ENCODE measurements at places on chromosomes 13 and 19.
A peak's percentile ranks its signal among the peaks of the same experiment; 100 is the strongest.

DNA sequence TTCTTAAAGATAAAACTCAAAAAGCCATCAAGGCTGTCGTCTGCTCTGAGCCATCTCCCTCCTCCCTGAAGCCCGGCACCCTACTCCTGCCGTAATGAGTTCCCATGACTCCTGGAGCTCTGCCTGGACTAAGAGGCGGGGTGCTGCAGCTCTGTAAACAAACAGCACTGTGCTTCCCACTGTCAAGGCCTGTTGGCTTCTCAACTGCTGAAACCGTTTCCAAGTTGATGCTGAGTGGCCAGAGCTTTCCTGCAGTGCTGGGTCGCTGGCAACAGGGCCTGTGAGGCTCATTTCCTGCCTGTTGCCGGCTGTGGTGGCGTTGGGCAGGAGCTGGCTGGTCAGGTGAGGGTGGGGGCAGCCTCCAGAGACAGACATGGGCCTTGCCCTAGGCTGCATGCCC, 26.7 kb upstream of the ISYNA1 start:
- H3K4me3 ChIP-seq: no peak overlapping the region
- H3K36me3 ChIP-seq: no peaks in the 10 kb centered on the region
- DNase-seq: no peak
- H3K27me3 ChIP-seq: no peaks in the 10 kb centered on the region
- H3K27ac ChIP-seq: peak overlapping the region; percentile 77

- no peak overlapping the region for H3K4me3 ChIP-seq
- H3K27me3 ChIP-seq: peaks cover 74% of the 10 kb centered on the region
- no peak for DNase-seq
- no peaks in the 10 kb centered on the region for H3K36me3 ChIP-seq
- peaks cover 28% of the 10 kb centered on the region for H3K4me1 ChIP-seq
Measured at GRCh38 chr19:45597425-45598111, 4.4 kb downstream of the GPR4 start.

DNA sequence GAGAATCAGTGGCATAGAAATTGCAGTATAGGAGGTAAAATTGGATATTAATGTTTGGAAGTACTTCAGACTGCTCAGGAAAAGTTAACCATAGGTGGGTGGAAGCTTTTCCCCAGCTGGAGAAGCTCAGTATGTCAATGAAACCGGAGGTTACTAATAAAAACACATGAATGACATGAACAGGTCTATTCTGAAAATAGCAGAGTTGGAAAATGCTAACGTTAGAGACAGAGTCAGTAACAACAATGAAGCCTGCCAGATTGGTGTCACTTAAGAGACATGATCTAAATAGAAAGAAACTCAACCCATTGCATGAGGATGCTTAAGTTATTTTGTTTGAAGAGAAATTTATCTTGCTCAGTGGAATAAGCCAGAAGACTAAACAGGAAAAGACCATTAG, 364.5 kb downstream of the DNAJC15 start:
- DNase-seq: no peak
- H3K4me3 ChIP-seq: peak overlapping the region; percentile 60
- H3K27ac ChIP-seq: peak overlapping the region; percentile 79
- no peaks in the 10 kb centered on the region for H3K27me3 ChIP-seq
- no peaks in the 10 kb centered on the region for H3K36me3 ChIP-seq
- peaks cover 28% of the 10 kb centered on the region for H3K4me1 ChIP-seq

DNA sequence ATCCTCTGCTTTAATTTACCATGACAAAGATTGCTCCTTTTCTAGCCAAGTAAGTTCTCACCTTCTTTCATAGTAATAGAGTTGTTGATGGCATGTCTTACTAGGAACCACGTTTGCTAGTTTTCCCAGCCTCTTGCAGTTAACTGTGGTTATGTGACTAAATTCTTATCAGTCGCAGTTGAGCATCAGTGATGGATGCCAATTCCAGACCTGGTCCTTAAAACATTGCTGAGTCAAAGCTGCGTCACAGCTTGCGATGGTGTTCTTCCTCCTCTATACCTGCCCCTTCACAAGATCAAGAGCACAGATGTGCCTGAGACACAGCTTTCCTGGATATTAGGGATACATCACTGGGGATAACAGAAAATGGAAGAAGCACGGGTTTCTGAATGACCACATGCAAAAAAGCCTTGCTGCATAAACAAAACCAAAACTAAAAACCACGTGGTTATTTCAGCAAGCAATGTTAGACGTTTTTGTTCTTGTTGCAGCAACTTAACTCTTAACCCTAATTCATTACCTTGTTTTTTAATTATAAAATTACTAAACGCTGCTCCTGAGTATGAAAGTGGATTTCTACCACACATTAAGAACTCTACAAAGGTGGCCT, 97.6 kb upstream of the DACH1 start:
- no peaks in the 10 kb centered on the region for H3K36me3 ChIP-seq
- no peak overlapping the region for H3K4me3 ChIP-seq

GRCh38 chr13:64186503-64187250, 2771.0 kb upstream of the PCDH20 start:
- DNase-seq: no peak
- no peaks in the 10 kb centered on the region for H3K27me3 ChIP-seq
- H3K27ac ChIP-seq: no peak overlapping the region
- H3K36me3 ChIP-seq: no peaks in the 10 kb centered on the region

DNA sequence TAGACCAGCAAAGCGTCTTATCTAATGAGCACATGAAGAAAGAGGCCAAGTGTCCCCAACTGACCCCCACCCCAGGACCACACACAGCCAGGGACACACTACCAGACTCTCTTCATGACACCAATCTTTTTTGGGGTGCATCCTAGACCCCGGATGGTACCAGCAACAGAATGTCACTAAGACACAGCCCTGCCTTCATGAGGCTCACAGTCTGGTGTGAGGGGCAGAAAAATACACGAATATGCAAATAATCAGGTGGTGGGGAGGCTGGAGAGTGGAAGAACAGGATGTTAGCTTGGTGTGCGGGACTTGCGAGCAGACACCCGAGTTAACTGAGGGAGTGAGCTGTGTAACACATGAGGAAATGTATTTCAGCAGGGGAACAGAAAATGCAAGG, 17.5 kb downstream of the AKT2 start:
- no peaks in the 10 kb centered on the region for H3K27me3 ChIP-seq
- H3K27ac ChIP-seq: peak overlapping the region; percentile 61

- H3K27ac ChIP-seq: peak overlapping the region; percentile 12
- H3K4me3 ChIP-seq: no peak overlapping the region
- DNase-seq: no peak
- H3K27me3 ChIP-seq: no peaks in the 10 kb centered on the region
- H3K36me3 ChIP-seq: no peaks in the 10 kb centered on the region
- H3K4me1 ChIP-seq: peaks cover 13% of the 10 kb centered on the region
Measured at GRCh38 chr13:50334115-50334778, 319.0 kb downstream of the KCNRG start.

DNA sequence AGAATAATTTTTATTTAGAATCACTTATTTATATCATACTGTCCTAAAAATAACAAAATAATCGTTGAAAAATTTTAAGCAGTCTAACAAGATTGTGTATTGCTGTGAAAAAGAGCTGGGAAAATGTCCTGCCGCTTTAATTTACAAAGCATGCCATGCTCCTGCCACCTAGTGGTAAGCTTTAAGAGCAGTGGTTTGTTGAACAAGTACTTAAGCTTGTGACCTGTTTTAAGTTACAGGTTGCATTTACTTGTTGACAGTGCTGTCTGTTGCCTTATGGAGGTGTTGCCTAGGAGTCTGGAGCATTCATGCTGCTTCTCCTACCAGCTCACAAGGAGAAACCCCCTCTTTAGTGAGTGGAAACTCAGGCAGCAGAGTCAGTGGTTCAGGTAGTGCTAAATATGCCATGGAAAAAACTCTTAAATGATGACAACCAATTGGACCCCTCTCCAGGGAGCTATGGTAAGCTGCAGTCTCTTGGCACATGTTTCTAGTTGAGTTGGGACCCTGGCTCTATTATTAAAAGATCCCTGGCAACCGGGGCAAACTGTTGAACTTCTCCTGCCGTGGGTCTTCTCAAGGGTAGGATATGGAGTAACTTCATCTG, 68.4 kb downstream of the SPATA13 start:
- H3K4me1 ChIP-seq: peaks cover 11% of the 10 kb centered on the region
- H3K27me3 ChIP-seq: no peaks in the 10 kb centered on the region
- no peak overlapping the region for H3K4me3 ChIP-seq
- H3K36me3 ChIP-seq: no peaks in the 10 kb centered on the region

DNA sequence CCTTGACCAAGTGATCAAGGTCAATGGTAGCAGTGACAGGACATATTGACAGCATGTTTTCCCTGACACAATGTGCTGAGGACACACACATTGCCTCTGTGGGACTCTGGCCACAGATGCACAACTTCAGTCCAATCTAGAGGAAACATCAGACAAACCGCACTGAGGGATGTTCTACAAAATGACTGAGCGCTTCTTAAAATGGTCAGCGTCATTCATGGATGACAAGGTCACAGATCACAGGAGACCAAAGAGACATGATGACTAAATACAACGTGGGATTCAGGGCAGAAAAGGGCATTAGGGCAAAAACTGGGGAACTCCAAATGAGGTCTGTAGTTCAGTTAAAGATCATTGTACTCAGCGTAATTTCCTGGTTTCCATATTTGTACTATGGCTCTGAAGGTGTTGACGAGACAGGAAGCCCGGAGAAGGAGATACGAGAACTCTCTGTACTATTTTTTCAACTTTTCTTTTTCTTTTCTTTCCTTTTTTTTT, 20.6 kb downstream of the PBX4 start:
- no peaks in the 10 kb centered on the region for H3K27me3 ChIP-seq
- peaks cover 4% of the 10 kb centered on the region for H3K4me1 ChIP-seq

DNA sequence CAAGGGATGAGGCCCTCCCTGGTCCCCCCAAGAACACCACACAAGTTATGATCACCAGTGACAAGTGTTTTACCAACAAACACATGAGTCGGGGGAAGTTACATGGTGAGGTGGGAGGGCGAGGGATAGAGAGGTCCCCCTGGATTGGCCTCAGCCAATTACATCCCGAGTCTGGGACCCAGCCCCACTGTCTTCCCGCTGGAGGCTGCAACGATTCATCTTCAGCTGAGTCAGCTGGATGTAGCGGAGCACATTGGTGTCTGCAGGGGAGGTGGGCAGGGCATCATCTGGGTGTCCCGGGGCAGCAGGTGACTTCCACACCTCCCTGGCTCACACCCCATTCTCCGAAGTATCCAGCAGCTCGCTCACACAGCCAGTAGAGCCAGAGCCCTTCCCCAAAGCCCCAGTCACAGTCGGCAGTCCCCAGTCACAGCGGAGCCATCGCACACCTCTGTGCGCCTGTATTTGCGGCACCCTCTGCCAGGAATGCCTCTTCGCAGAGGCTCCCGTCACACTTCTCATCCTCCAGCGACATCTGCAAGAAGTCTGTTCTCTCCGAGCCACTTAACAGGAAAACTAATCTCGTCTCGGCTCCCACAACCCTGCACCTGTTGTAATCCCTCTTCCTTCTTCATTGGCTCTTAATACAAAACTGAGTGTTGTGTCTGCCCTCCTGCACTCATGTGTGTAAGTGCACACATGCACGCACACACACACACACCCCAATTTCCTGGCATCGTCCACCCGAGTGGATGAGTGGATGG, 2.0 kb downstream of the TTC9B start:
- H3K36me3 ChIP-seq: peaks cover 10% of the 10 kb centered on the region
- peaks cover 52% of the 10 kb centered on the region for H3K27me3 ChIP-seq
- H3K27ac ChIP-seq: peak overlapping the region; percentile 92
- peaks cover 7% of the 10 kb centered on the region for H3K4me1 ChIP-seq

- H3K27ac ChIP-seq: no peak overlapping the region
- peaks cover 11% of the 10 kb centered on the region for H3K36me3 ChIP-seq
- peaks cover 7% of the 10 kb centered on the region for H3K4me1 ChIP-seq
- no peaks in the 10 kb centered on the region for H3K27me3 ChIP-seq
- no peak for DNase-seq
- H3K4me3 ChIP-seq: no peak overlapping the region
Measured at GRCh38 chr13:97438856-97439595, 5.1 kb downstream of the RAP2A start.

- no peak overlapping the region for H3K4me3 ChIP-seq
- H3K4me1 ChIP-seq: peaks cover 25% of the 10 kb centered on the region
- H3K27ac ChIP-seq: no peak overlapping the region
- peaks cover 17% of the 10 kb centered on the region for H3K36me3 ChIP-seq
- no peaks in the 10 kb centered on the region for H3K27me3 ChIP-seq
Measured at GRCh38 chr13:77298426-77298825, 28.5 kb downstream of the MYCBP2 start.

GRCh38 chr13:34803756-34804155, 138.3 kb upstream of the NBEA start:
- no peaks in the 10 kb centered on the region for H3K36me3 ChIP-seq
- H3K27ac ChIP-seq: no peak overlapping the region
- no peak for DNase-seq
- H3K27me3 ChIP-seq: no peaks in the 10 kb centered on the region

DNA sequence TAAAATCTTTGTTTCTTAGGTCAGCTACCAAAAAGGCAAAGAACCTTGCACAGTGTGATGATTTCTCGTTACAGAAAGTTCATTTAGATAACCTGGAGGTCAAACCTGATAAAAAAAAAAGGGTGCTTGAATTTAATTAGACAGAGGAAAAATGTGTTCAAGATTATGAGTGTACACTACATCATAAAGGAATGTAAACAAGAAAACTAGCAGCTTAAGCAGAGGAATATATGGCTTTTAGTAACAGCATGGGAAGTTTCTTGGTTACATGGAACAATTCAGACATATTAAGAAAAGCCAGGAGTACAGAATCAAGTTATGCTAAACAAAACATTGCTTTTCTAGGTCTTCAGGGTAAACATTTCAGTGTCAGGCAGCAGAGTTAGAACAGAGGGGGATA, 32.9 kb downstream of the ING1 start:
- H3K4me1 ChIP-seq: peaks cover 10% of the 10 kb centered on the region
- peak overlapping the region; percentile 2 for H3K27ac ChIP-seq
- H3K27me3 ChIP-seq: no peaks in the 10 kb centered on the region
- H3K4me3 ChIP-seq: peak overlapping the region; percentile 9
- no peaks in the 10 kb centered on the region for H3K36me3 ChIP-seq
- DNase-seq: no peak

GRCh38 chr13:109646423-109646822, 140.0 kb downstream of the IRS2 start:
- no peaks in the 10 kb centered on the region for H3K27me3 ChIP-seq
- no peak overlapping the region for H3K27ac ChIP-seq
- no peaks in the 10 kb centered on the region for H3K36me3 ChIP-seq
- H3K4me3 ChIP-seq: no peak overlapping the region
- H3K4me1 ChIP-seq: peaks cover 22% of the 10 kb centered on the region
- DNase-seq: no peak

- H3K4me3 ChIP-seq: no peak within 1 kb of the TSS
- no peaks in the 10 kb centered on the region for H3K4me1 ChIP-seq
- no peaks in the 10 kb centered on the region for H3K36me3 ChIP-seq
Measured at GRCh38 chr19:19211499-19212420, at the start of gene NCAN. TSS of gene NCAN (plus strand) at chr19:19211958. CDS start at chr19:19216954, 4,996 bp downstream.

- peak overlapping the region; percentile 5 for H3K4me3 ChIP-seq
- no peak overlapping the region for H3K27ac ChIP-seq
- DNase-seq: no peak
- no peaks in the 10 kb centered on the region for H3K27me3 ChIP-seq
- peaks cover 3% of the 10 kb centered on the region for H3K36me3 ChIP-seq
Measured at GRCh38 chr13:94251831-94252608, 227.5 kb downstream of the DCT start.

Measured in type B pancreatic cell (in vitro differentiated cells).